ENCODE measurements at places on chromosomes 1 and 21.

DNA sequence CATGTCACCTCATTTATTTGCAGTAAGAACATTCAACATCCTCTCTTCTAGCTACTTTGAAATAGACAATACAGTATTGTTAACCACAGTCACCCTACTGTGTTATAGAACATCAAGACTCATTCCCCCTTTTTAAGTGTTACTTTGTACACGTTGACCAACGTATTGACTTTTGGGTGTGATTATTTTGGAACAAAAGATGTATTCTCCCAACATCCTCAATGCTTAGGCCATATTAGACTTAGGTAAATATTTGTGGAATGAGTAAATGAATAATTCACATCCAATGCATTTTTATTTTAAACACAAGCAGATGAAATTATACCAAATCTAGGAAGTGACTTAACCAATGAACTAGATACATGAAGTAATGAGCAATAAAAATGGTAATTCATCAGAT, 296.6 kb downstream of the CHRM3 start:
- H3K27ac ChIP-seq = no peak overlapping the region
- no peaks in the 10 kb centered on the region for H3K36me3 ChIP-seq
- no peaks in the 10 kb centered on the region for H3K4me1 ChIP-seq
- H3K4me3 ChIP-seq = no peak overlapping the region

DNA sequence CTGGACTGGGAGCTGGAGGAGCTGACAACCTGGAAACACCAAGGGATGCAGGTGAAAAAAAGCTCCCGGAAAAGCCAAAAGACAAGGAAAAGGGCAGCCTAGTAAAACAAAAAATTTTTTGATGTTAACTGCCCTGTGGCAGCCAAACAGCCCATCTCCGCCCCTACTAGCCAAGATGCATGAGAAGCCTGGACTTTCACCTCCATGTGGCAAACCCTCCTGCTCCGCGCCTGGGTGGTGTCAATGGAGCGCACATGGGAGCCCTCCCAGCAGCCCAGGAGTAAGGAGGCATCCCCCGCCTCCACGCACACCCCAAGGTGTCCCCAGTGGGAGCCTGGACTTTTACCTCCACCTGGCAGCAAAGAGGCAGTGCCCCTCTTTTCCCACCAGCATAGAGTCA, 30.5 kb downstream of the LEMD1 start:
- peaks cover 13% of the 10 kb centered on the region for H3K27me3 ChIP-seq
- H3K4me3 ChIP-seq = no peak overlapping the region
- no peak for DNase-seq
- no peaks in the 10 kb centered on the region for H3K4me1 ChIP-seq

- no peaks in the 10 kb centered on the region for H3K4me1 ChIP-seq
- no peak overlapping the region for H3K4me3 ChIP-seq
- H3K36me3 ChIP-seq = no peaks in the 10 kb centered on the region
- H3K27ac ChIP-seq = no peak overlapping the region
- H3K27me3 ChIP-seq = no peaks in the 10 kb centered on the region
These were observed 12.3 kb upstream of the SDC3 start for GRCh38 chr1:30920827-30921226.

- no peaks in the 10 kb centered on the region for H3K36me3 ChIP-seq
- no peaks in the 10 kb centered on the region for H3K27me3 ChIP-seq
- no peaks in the 10 kb centered on the region for H3K4me1 ChIP-seq
- no peak for DNase-seq
These were observed 281.8 kb downstream of the VAV3 start for GRCh38 chr1:107683191-107683657.

GRCh38 chr1:46133781-46134350, 1.4 kb upstream of the PIK3R3 start:
- H3K27ac ChIP-seq = no peak overlapping the region
- DNase-seq = no peak
- H3K4me3 ChIP-seq = peak overlapping the region; percentile 80
- H3K27me3 ChIP-seq = peaks cover 21% of the 10 kb centered on the region

GRCh38 chr1:80566867-80567266, 1233.9 kb upstream of the ADGRL2 start:
- no peaks in the 10 kb centered on the region for H3K36me3 ChIP-seq
- no peak overlapping the region for H3K4me3 ChIP-seq
- no peaks in the 10 kb centered on the region for H3K4me1 ChIP-seq
- DNase-seq = no peak
- no peaks in the 10 kb centered on the region for H3K27me3 ChIP-seq

DNA sequence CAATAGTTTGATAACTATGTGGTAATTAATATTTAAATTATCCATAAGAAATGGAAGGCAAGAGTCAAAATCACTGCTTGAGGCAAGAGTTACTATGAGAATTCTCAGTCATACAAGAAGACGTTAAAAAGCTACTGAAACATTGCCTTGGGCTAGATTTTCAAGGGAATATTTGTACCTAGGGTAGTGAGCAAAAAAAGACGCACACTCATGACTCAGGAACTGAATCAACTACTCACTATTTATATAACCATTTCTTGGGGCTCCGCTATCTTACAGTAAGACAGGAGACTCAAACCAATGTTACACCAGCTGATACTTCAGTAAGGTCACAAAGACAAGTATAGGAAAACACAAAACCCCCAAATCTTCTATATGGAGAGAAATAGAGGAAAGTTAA, 151.5 kb upstream of the RNPC3 start:
- H3K27me3 ChIP-seq = no peaks in the 10 kb centered on the region
- H3K4me1 ChIP-seq = no peaks in the 10 kb centered on the region
- H3K4me3 ChIP-seq = no peak overlapping the region
- no peaks in the 10 kb centered on the region for H3K36me3 ChIP-seq

DNA sequence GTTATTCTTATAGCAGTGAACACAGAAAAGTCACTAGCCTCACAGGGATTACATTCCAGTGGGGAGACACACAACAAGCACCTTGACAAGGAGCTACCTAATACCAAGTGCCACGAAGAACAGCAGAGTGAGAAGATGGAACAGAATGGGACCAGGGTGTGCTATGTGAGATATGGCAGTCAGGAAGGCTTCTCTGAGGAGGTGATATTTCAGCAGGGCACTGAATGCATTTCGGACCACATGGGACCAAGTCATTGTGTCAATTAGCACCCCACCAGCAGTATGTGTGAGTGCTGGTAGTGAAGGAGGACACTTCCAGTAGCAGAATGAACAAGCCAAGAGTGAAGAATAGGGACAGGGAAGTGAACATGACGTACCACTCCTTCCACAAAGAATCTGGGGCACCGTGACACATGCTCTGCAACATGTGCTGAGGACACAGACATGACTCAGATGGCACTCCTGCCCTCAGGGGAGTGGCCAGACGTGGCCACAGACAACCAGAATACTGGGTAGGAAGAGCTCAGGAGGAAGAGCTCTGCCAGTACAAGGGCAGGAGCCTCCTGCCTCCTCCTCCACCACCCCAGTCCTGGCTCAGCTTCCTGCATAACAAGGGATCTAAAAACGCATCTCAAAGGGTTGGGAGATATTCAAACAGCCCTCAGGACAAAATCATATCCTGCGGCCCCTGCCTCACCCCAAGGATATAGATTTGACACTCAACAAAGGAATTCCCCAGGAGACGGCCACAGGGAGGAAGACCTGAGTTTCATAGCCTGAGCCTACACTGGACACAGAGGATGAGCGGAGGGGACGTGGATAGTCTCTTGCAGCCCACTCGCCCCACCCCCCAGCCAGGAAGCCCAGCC, 102.5 kb downstream of the TRABD2B start:
- no peaks in the 10 kb centered on the region for H3K27me3 ChIP-seq
- DNase-seq = no peak
- no peaks in the 10 kb centered on the region for H3K36me3 ChIP-seq
- no peak overlapping the region for H3K27ac ChIP-seq
- H3K4me1 ChIP-seq = no peaks in the 10 kb centered on the region

Measured in upper lobe of right lung (tissue), 1 donor.